ENCODE measurements at places on chromosomes 3 and 15.
A peak's percentile ranks its signal among the peaks of the same experiment; 100 is the strongest.

GRCh38 chr3:174596447-174596982, 262.6 kb upstream of the NAALADL2 start:
- no peak for DNase-seq

DNA sequence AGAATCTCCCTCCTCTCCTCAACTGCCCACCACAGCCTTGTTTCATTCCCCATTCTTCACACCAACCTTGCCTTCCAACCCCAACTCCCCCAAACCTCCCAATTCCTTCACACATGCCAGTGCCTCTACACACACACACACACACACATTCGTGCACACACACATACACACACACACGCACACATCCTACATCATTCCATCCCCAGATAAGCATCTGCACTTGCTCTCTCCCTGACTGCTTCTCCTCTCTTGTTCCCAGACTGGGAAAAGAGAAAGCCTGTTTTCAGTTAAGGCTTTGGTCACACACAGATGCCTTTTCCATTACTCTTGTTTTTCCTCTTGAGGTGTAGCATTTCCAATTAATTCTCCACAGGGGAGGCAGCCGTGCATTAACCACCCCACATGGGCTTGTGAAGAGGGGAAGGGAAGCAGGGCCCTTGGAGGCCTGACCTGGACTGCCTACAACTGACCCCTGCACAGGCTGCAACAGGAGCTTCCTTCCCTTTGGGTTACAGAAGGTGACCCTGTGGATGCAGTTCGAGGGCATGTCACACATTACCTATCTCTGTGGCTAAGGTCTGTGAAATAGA, 32.0 kb upstream of the BOC start:
- DNase-seq: no peak

DNA sequence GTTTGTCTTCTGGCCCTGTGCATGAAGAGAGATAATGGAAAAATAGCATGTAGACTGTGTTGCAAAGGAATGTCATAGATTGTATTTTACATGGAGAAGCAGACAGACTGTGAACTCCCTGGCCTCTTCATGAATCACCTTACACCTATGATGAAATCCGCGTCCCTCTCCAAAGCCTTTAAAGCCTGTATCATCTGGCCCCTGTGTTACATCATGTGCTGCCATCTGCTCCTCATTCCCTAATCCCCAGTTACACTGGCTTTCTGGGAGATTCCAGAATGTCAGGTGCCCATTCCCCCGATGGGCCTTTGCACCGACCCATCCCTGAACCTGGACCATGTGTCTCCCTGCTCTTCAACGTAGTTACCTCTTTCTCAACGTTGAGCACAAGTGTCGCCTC, 190.8 kb downstream of the ADAMTSL3 start:
- DNase-seq: no peak

GRCh38 chr3:27081566-27081965, 287.6 kb downstream of the NEK10 start:
- DNase-seq: no peak

DNA sequence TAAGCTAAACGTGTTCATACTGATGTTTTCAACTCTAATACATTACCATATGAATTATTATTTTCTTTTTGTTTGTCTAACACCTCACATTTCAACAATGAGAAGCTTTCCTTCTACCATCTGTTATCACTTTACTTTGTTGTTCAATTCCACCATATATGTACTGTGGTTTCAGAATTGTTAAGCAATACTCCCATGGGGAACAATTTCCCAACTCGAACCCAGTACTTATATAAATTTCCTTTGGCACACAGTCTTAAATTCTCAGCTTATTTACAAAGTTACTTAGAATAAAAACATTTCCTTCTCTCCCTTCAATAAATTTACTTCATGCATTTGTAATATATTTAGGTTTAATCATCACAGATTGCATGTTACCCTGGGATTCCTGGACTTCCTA, 1764.4 kb downstream of the OTOL1 start:
- peak; percentile 89 for DNase-seq

DNA sequence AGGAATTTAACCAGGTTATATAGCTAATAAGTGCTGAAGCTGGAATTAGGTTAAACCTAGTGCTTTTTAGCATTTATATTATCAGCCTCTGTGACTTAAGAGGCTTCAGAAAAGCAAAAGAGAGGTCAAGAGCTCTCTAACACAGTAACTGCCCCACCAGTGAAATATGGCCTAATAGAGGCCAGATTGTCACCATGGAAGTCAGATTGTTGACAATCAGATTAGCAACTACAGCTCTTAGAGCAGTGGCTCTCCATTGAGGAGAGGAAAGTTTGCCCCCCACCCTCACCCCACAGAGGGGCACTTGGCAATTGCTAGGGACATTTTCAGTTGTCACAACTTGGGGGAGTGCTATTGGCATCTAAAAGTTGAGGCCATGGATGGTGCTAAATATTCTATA, 23.3 kb upstream of the LMOD3 start:
- DNase-seq: no peak

DNA sequence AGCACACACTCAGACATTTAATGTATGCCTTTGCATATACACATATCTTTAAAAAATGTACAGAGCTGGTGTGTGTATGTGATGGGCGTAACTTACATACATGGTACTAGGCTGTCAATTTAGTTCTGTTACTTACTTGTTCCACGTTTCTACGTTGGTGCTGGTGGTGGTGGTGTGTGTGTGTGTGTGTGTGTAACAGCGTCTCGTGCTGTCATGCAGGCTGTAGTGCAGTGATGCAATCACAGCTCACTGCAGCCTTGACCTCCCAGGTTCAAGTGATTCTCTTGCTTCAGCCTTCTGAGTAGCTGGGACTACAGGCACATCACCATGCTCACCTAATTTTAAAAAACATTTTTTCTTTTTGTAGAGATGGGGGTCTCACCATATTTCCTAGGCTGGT, 64.2 kb downstream of the ISG20 start:
- DNase-seq: peak; percentile 13

DNA sequence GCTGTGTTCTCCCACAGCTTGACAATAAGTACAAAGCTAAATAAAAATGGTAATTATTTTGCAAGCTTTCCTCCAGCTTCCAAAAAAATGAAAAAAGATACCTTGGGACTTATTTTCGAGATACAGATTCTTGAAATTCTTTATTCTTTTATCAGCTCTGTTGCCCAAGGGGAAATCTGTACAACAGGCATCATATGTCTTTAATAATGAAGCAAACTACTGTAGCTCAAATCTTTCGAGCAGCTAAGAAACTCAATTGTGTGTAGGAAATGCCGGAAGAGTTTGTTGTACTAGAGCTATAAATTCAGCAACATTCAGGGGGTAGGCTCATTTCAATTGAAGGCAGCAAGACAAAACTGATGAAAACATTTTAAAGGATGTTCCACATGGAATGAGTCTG, 297.7 kb downstream of the GBE1 start:
- DNase-seq: peak; percentile 18

GRCh38 chr3:158725348-158726011, 6.8 kb downstream of the RARRES1 start:
- peak; percentile 93 for DNase-seq

DNA sequence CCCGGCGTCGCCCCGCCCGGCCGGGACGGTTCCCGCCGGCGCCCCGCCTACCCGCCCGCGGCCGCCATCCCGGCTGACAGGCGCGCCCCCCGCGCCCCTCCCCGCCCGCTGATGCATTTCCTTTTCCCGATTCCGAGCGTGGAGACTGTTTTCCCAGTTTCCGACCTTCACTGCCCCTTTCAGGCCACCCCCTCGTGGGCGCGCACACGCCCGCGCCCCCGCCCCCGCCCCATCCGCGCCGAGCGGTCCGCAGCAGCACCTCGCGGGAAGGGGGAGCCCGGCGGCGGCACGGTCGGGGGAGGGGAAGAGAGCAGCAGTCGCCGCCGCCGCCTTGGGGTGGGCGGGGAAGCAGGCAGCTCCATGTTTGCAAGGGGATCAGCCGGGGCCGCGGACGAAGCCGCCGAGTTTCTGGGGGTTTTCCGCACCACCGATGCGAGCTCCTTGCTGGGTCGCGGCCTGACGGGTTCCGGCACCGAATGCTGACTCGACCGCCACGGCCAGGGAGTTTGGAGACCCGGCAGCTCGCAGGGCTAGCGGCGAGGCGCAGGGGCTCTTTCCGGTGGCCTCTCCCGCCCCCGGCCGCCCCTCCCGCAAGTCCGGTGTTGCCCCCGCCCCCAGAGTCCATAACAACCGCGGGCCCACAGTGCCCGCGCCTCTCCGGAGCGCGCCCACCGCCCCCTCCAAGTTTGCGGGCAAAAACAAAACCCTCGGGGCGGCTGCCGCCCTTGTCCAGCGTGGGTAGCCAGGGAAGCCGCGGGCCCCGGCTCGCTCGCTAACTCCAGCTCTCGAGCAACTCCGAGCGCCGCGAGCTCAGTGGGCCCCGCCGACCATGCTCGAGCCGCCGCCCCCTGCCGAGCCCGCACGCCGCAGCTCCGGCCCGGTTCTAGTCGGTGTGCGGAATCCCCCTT, 3.2 kb upstream of the SIN3A start:
- DNase-seq: peak; percentile 14

GRCh38 chr3:126954141-126954842, 28.6 kb upstream of the PLXNA1 start:
- no peak for DNase-seq

GRCh38 chr15:79179108-79179561, 88.6 kb upstream of the RASGRF1 start:
- no peak for DNase-seq

DNA sequence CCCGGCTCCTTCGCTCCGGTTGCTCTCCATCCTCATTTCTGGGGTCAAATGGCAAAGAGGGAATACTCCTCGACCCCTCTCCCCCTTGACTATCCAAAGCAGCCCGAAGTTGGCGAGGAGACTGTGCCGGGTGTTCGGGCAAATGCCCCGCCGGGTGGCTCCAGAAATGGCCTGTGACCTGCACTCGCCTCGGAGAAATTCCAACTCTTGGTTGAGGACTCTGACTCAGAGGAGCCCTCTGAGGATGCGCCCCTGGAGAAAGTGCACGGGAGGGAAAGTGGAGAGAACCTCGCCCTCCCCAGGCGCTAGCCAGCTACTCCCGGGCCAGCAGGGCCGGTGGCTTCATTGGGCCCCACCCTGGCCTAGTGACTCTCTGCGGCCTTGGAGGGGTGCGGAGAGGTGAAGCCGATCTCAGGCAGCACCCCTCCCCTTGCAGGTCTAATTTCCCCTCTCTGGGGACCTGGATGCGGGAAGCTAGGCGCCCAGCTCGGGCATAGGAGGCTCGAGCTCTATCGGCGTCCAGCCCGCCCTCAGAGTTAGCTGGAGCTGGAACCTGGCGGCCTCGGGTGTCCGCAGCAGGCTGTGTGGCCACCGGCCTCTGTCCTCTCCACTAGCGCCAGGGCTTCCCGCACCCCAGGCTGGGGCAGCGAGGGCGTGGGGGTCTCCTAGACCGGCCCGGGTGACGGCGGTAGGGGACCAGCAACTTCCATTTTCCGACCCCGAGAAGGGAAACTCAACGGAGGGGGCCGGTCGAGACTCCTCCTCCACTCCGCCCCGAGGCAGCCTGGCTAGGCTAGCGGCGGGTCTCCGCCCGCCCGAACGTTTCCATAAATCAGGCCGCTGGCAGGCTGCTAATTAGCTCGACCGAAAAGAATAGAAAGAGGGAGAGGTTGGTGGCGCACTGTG, 29.4 kb downstream of the NR2F2 start:
- no peak for DNase-seq

GRCh38 chr3:97347780-97348179, 416.8 kb upstream of the ARL6 start:
- no peak for DNase-seq

DNA sequence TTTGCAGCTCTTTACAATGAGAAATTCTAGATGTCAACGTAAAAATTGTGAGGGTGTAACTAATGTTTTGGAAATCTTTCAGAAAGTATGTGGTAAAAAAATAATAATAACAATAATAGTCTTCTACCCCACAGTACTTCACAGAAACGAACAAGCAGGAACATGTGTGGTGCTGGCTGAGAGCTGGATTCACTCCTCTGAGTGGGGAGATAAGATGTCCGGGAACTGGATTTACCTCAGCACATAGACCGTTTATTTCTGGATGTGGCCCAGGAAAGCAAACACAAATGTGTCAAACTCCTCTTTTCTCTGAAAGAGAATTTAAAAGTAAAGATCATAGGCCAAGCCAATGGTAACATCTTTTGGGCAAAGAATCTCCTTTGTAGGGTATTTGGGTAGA, 103.4 kb downstream of the SLC49A4 start:
- DNase-seq: no peak

DNA sequence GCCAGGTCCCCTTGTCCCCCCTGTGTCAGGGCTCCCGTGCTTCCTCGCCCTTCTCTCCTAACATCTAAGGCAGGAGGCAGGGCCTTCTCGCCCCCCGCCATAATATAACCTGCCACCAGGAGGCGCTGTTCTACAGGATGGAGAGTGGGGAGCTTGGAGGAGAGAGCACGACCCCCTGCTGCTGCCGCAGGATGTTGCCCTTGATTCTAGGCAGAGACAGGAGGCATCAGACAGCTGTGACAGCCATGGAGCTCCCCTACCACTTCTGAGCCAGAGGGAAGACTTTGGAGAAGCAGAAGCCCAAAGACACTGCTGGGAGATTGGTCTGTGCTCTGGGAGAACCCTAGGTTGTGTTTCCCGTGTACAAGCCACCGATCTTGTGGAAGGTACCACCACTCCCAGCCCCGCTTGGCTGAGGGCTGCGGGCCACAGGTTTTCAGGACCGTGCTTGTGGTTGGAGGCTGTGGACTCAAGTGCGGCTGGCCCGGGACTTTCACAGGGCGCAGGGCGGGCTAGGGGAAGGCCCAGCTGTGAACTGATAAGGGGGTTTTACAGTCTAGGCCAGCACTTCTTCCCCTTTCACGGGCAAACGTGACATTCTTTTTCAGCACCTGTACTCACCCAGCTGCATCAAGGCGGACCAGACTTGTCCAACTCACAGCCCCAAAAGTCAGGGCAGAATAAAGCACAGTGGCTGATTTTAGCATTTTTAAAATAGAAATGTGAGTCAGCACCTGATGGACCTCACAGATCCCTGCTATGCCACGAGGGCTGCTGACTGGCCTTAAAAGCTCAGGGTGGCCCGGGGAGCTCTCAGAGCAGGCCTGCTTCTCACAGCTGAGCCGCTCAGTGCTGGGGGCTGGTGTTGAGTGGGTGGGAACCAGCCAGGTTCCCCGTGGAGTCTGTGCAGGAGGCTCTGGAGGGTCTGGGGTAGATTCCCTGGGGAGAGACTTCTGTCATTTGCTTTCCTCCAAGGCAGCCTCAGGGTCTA, 2.6 kb upstream of the TIGIT start:
- DNase-seq: peak; percentile 23

- DNase-seq: no peak
These were observed 23.1 kb upstream of the LEKR1 start for GRCh38 chr3:156802821-156803606.

- peak; percentile 25 for DNase-seq
These were observed 6.7 kb upstream of the CMTM7 start for GRCh38 chr3:32384938-32385337.

DNA sequence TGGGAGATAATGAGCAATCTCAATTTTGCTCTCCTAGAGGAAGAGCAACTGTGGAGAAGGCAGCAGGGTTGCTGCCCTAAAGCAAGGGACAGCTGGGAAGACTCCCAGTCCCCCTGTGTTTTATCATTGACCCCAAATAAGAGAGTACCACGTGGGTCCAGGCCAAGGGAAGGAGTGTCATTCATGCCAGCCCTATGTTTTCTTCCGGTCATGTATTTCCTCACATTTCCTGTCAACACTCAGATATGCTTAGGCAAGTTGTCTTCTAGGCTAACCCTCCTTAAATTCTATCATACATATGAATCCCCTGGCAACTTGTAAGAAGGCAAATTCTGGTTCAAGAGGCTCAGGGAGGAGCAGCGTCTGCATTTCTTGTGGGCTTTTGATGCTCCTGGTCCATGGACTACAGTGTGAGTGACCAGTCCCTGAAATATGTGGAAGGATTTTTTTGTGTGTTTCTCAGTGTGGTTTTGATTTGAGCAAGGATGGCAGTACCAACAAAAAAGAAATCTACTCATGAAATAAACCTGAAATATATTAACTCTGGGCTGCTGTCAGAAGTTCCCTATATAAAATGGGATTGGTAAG, 31.9 kb upstream of the RPP14 start:
- no peak for DNase-seq

- no peak for DNase-seq
These were observed 300.4 kb upstream of the POU1F1 start for GRCh38 chr3:87576752-87577151.
